ENCODE measurements at places on chromosomes 3 and 15.

- DNase-seq = no peak
These were observed 77.4 kb downstream of the SNRK start for GRCh38 chr3:43363621-43364266.

DNA sequence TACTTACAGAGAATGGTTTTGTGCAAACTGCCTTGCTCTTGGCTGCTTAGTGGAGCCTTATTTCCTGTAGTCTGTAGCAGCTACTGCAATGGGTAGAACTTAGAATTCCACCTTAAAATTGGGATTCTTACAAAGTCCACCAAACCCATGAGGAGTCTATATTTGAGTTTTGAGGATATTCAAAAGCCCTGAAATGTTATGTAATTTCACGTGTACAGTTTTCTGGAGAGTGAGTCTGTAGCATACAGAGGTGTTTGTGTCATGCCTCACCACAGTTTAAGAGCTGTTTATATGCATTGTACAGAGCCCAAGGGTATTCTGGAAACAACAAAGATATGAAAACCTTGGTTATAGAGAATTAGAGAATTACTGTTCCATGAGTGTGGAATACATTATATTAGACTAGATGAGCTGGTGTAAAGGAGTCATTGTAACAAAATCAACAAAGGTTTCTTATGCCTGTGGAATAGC is 114.4 kb downstream of the MBNL1 start:
- no peak for DNase-seq

GRCh38 chr15:62544446-62544845 is 379.4 kb upstream of the C2CD4B start:
- DNase-seq = no peak

GRCh38 chr3:187807086-187807862 is 62.0 kb upstream of the BCL6 start:
- no peak for DNase-seq

DNA sequence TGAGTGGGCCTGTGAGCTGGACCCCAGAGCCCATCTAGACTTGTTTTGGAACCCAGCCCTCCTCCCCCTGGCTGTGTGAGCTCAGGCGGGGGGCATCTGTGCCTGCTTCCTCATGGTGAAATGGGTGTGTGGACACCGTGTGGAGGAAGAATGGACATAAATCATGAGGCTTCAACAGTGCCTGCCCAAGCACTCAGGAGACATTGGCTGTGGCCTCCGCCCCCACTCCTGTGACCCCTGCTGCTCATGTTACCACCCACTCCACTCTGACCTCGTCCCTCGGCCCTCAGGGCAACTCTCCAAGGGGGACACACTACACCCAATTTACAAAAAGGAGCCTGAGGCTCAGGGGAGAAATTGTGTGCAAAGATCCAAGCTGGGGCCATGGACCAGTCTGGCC is 16.6 kb downstream of the TPRA1 start:
- DNase-seq = no peak

DNA sequence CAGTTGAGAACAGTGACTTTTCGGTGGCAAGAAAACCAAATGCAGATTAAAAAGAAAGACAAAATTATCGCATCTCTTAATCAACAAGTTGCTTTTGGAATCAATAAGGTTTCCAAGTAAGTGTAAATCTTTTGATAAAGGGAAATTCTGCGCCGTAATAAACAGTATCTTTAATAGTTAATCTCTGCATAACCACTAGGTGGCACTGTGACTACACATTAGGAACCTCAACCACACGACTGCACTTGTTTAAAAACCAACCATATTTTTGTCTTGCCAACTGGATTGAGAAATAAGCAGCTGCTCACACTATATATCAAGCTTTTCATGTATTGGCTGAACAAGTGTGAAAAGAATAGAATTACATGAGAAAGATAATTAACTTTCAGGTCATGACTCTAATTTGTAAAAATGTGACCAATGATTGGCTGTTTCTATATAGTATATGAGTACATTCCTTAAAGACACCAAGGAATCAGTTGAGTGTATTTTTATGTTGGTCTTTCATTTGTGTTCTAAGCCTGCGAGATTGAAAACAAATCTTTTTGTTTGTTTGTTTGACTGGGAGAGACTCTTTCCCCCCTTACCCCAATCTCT is 72.7 kb downstream of the DZIP3 start:
- no peak for DNase-seq

DNA sequence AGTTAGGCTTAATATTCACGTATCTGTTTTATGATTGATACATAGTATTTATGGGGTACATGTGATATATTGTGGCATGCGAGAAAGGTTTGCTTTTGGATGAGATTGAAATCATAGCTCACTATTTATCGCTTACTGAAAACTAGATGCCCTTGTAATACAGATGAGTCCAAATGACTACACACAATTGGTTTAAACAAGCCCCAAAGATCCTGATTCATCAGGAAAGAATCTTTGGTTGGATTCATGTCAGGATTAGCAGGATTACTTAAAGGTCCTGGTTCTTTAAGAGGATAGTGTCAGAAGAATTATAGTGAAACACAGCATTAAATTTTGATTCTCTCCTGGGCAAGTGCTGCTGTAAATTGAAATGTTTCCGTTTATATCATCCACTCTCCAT is 18.6 kb upstream of the AADAC start:
- DNase-seq = no peak

GRCh38 chr3:55000546-55000945 is 72.7 kb upstream of the LRTM1 start:
- no peak for DNase-seq

GRCh38 chr15:97446138-97446537 is 514.4 kb upstream of the ARRDC4 start:
- no peak for DNase-seq

- DNase-seq = no peak
These were observed 333.0 kb downstream of the SHQ1 start for GRCh38 chr3:72515281-72515680.
